Activated T-cell treated with anti-CD3 and anti-CD28 coated beads, Interleukin-2, amount 50 U/mL, for 48 hours (primary cell): ENCODE measurements at places on chromosomes 2 and 18.

GRCh38 chr2:156088587-156088986 is 243.9 kb downstream of the NR4A2 start:
- DNase-seq, result no peak

DNA sequence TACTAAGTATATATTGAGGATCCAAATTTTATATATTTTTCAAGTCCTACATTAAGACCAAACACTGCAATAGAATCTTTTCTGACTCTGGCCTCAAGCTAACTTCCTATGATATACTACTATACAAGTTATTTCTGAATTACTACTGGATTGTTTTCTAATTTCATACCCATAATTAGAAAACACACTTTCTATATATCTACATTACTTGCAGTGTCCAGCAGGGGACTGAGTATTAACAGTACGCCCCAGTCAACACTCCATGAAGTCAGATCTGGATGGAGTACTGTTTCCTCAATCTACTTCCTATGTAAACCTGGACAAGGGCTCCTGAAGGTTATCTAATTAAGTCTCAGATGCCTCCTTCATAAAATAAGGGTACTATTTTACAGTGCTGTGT is 26.5 kb downstream of the RMP24 start:
- no peak for DNase-seq

GRCh38 chr2:197216361-197216979 is 94.1 kb downstream of the ANKRD44 start:
- no peak for DNase-seq

DNA sequence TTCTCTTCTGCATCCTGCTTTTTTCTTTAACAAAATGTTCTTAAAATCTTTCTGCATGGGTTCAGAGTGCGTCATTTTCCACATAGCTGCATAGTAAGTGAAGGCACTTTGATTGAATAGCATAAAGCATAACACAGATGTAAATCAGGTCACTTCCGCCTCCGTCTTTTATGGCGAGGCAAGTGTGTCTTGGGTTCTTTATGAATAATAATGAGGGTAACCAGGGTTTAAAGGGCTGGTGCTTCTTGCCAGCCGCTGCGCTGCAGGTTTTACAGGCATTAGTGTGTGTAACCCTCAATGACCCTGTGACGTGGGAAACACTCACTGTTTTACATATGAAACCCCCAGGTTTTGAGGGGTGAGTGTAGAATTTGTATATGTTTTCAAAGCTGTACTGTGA is 164.2 kb downstream of the MYT1L start:
- DNase-seq, result no peak

DNA sequence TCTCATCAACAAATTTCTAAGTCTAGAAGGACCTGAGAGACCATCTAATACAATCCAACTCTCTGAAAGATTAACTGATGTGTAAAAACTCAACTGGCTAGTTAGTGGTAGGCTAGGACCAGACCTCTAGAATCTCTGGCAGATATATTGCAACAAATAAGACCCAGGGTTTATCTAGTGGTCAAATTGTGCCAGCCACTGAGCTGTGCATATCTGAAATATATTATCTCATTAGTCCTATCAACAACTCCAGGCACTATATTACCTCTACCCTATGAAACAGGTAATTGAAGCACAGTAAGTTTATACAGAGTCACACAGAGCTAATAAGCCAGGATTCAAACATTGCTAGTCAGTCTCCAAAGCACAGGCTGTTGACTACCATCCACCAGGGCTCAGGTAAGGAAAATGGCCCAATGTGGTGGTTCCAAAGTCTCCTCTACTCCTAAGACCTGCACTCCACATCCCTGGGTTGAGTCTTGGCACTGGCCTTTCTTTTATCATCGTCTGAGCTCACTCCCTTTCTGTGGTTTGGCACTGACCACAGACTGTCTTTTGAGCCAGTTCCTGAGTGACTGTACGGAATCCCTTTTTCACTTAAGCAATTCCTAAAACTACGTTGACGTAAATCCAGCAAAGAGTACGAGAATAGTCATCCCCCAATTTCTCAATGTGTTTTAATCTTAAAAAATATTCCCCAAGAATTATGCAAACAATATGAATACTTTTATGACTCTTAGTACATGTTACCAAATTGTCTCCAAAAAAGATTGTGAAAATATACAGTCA is 11.9 kb upstream of the PID1 start:
- no peak for DNase-seq

DNA sequence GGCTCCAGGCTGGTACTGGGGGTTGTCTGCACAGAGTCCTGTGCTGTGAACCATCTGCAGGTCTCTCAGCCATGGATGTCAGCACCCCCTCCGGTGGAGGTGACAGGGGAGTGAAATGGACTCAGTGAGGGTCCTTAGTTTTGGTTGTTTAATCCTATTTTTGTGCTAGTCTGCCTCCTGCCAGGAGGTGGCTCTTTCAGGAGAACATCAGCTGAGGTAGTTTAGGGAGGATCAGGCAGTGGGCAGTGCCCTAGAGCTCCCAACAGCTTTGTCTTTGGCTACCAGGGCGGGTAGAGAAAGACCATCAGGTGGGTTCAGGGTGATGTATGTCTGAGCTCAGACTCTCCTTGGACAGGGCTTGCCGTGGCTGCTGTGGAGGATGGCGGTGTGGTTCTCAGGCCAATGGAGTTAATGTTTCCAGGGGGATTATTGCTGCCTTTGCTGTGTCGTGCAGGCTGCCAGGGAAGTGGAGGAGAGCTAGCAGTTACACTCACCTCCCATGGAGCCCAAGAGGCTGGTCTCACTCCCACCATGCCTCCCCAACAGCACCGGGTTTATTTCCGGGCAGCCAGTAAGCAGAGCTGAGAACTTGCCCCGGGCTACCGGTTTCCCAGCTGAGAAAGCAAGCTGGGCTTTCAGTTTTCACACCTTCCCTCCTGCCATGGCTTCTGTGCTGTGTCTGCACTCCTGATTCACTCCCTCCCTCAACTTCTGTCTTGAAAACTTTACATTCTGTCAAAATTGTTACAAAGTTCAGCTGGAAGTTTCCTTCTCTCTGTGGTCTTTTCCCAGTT is 563.4 kb downstream of the XIRP2 start:
- DNase-seq, result no peak

DNA sequence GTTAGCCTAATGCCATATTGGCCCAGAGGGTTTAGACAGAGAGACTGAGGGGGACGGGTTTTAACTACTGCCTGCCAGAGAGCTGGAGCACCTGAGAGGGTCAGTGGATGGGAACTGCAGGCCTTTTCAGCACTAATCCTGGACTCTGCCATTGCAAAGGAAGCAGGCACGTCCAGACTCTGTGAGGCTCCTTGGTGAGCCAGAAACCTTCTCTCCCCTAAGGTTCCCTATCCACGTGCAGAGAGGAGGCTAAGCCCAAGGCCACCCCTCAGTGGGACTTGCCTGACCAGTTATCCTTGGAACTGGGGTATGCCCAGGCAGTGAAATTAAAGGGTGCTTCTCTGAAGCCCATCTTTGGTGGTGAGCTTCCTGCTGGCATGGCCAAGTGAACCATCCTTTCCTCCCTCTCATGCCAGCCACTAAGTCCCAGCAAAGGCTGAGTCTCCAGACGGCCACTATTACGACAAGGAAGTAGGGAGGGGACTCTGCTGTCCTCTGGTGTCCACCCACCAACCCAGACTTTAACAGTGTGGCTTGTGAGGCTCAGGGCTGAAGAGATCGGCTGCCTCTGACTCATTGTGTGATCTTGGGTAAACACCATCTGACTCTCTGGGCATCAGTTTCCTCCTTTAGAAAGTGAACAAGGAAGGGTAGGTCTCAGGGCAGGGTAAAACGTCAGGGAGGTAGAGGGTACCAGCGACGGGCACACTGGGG is 3.9 kb upstream of the MLPH start:
- peak; percentile 14 for DNase-seq

GRCh38 chr18:55593888-55594287 is 5.9 kb upstream of the TCF4 start:
- no peak for DNase-seq
